ENCODE measurements at places on chromosomes 5 and 9.

DNA sequence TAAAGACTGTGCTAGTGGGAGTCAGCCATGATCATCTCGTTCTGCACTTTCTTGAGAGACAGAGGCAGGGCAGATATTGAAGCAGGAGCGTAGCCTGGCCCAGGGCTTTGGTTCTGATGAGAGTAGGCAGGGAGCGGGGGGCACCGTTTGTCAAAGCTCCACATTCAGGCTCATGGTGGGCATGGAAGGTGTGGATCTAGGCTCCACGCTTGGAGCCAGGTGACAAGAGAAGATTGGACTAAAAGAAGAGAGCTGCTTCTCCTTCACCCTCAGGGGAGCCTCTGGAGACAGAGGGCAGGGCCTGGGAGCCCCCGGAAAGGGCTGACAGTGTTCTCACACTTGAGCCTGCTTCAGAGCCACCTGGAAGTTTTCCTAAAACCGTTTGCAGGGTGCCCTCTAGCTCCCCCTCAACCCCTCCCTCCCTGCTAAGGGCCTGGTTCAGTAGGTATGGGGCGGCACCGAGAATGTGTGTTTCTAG, 24.7 kb upstream of the FCN2 start:
- DNase-seq: no peak

DNA sequence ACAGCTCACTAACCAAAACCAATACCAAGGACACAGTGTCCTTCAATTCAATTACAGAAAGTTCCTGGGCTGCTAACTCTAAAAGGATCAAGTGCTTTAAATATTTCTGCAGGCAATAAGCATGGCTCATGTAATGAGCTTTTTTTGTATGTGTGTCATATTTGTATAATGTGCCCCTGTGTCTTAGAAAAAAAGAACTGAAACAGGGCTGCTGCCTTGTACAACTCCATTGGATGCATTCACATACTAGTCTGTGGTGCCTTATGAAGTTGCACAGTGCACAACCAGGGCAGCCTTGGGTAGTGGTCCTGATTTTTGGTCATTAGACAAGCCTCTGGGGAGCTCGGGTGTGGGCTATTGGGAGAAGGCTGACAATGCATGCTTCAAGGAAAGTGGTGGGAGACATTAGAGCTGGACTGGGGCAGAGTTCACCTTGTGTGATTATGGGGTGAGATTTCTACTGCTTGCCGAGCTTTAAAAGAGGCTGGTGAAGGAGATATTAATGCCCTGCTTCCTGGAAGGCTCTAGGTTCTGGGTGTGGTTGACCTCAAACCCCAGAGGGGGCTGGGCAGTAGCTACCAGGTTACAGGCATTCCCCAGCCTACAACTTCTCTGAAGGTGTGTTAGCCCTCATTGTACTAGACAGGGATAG, 3.6 kb upstream of the CPEB4 start:
- DNase-seq: no peak

DNA sequence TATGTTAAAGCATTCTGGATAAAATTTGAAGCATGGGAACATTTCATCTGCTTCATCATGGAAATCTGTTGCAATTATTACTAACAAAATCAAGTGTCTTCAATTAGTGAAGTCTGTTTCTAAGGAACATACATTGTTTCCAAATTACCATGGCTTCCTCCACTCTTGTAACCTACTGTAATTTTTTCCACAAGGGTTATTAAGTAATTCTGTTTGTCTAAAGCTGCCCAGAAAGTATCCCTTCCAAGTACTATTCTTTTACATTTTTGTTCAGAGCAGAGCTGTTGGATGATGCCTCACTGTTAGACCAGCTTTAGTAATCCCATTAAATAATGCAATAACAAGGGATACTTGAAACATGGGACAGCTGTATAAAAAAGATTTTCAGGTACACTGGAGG, 483.5 kb upstream of the CD180 start:
- no peak for DNase-seq

DNA sequence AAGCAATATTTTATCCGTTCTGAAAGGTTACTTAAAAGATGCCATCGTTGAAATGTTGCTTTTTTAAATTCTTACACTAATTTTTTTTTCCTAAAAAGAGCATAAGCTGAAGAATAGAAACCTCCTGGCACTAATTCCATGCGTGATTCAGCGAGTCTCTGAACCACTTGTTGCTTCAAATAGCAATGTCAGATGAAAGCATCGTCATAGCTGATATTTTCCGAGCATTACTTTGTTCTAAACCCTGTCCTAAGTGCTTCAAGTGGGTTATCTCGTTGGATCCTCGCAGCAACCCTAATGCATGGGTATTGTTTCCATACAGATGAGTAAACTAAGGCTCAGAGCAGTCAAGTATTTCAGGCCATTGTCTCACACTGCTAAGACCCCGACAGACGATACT, 79.7 kb downstream of the CDH6 start:
- DNase-seq: no peak

DNA sequence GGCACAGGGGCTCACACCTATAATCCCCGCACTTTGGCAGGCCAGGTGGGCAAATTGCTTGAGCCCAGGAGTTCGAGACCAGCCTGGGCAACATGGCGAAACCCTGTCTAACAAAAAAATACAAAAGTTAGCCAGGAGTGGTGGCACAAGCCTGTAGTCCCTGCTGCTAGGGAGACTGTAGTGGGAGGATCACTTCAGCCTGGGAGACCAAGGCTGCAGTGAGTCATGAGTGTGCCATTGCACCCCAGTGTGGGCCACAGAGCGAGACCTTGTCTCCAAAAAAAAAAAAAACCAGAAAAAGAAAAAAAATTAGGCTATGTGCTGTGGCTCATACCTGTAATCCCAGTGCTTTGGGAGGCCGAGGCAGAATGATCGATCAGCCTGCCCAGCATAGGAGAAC, 58.5 kb upstream of the EIF4EBP3 start:
- no peak for DNase-seq

DNA sequence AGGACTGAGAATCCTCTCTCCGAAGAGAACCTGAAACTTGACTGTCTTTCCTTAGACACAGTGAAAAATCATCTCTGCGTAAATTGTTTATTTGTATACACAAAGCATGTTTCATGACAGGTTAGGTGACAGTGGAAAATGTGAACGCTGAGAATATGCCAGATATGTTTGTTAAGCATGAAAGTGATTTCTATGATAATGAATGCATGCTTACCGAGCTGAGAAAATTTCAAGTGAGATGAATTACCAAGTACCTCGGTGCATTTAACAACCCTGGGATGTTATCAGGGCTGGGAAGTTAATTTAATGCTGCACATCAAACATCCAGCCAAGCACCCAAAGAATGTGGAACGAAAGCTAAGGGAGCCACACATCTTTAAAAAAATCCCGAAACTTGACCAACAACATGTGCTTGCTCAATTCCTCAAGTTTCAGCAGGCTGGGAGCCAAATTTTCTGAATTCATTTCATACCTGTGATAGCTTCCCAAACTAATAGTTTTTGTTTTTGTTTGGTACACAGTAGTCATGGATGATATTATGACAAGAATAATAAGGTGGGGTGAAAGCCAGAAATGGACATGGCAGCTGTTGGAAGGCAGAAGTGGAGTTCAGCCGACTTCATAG, 336.9 kb downstream of the ARHGEF28 start:
- DNase-seq: no peak
